Left renal pelvis (tissue), 4 donors: ENCODE measurements at places on chromosomes 12 and 14. TPM values are rescaled to one million over a fixed set of nuclear protein-coding genes. Genes with fewer than 3 reads are reported as not detected.

Gene RTL1
- polyA plus RNA-seq = 0.09 TPM

DNA sequence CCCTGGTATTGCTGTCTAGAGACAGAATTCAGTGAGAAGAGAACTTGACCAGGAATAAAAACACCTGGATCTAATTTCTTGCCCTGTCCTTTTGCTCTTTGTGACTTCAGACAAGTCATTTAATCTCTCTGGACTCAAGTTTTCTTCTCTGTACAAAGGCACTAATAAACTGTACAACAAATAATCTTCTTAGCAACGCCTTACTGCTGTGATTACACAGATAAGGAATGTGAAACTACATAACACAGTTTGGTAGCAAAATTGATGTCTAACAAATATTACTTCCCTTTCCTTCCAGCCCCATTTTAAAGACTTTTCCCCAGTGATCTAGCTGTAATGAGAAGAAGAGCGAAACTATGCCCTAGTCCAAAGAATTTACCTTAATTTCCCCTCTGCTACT lies 69.3 kb downstream of the BCAT1 start:
- DNase-seq = no peak

- DNase-seq = no peak
Observed at GRCh38 chr14:44317441-44317746, 189.7 kb downstream of the FSCB start.

GRCh38 chr12:131129839-131130238 lies 176.1 kb downstream of the ADGRD1 start:
- no peak for DNase-seq

GRCh38 chr12:79141776-79142175 lies 277.2 kb downstream of the SYT1 start:
- DNase-seq = no peak
